ENCODE measurements at places on chromosomes 2 and 18. TPM values are rescaled to one million over a fixed set of nuclear protein-coding genes. Genes with fewer than 3 reads are reported as not detected.
A peak's percentile ranks its signal among the peaks of the same experiment; 100 is the strongest.

The GALNT13 gene
- 0.19 TPM for total RNA-seq

The TMEM247 gene
- not detected for total RNA-seq

The MC4R gene
- not detected for total RNA-seq

The CBLN2 gene
- total RNA-seq: not detected

The CXCR1 gene
- not detected for total RNA-seq

The GAREM1 gene
- total RNA-seq: not detected

The CDH19 gene
- total RNA-seq: not detected

The OSBPL1A gene
- total RNA-seq: 3.1 TPM

The MAP3K19 gene
- not detected for total RNA-seq

The LRRTM4 gene
- not detected for total RNA-seq

The SPP2 gene
- not detected for total RNA-seq

DNA sequence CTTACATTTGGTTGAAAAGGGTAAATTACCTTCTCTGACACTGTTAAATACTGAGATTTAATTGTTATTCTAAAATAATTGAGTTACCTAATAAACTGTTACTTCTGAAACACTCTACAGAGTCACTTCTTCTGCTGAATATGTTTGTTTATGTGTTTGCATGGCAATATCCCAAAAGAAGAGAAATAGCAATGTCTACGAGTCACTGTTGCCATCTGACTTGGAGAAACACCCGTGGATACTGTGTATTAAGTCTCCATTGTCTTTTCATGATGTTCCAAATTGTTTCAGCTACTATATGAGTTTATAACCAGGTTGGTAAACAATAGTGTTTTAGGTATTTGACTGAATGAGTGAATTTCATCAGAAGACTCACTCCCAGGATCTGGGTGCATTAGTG lies 754.2 kb upstream of the ID2 start:
- H3K36me3 ChIP-seq: peaks cover 6% of the 10 kb centered on the region
- no peak overlapping the region for H3K4me3 ChIP-seq
- no peak overlapping the region for H3K27ac ChIP-seq
- H3K4me1 ChIP-seq: peaks cover 16% of the 10 kb centered on the region
- DNase-seq: no peak
- no peaks in the 10 kb centered on the region for H3K27me3 ChIP-seq

- no peaks in the 10 kb centered on the region for H3K36me3 ChIP-seq
- no peak for DNase-seq
- no peaks in the 10 kb centered on the region for H3K27me3 ChIP-seq
- H3K4me3 ChIP-seq: no peak overlapping the region
These were observed 71.8 kb upstream of the HS6ST1 start for GRCh38 chr2:128390256-128390990.

DNA sequence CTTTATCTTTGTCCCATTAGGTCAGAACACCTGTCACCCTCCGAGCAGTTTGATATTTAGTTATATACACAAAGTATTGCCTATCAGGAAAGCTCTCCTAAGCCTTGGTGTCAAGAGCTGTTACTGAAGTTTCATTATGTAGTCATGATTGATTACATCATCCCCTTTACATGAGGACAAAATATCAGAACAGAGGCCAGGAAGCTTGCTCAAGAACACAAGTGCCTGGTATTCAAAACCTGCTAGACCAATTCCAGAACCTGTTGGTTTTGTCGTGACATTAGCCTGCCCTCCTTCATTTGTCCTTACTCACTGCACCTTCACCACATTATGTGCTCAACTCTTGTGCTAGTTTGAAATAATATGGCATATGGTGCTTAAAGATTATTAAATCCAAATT lies 377.1 kb downstream of the CDH19 start:
- DNase-seq: no peak
- H3K27me3 ChIP-seq: no peaks in the 10 kb centered on the region
- H3K36me3 ChIP-seq: no peaks in the 10 kb centered on the region
- no peaks in the 10 kb centered on the region for H3K4me1 ChIP-seq
- no peak overlapping the region for H3K27ac ChIP-seq
- no peak overlapping the region for H3K4me3 ChIP-seq

DNA sequence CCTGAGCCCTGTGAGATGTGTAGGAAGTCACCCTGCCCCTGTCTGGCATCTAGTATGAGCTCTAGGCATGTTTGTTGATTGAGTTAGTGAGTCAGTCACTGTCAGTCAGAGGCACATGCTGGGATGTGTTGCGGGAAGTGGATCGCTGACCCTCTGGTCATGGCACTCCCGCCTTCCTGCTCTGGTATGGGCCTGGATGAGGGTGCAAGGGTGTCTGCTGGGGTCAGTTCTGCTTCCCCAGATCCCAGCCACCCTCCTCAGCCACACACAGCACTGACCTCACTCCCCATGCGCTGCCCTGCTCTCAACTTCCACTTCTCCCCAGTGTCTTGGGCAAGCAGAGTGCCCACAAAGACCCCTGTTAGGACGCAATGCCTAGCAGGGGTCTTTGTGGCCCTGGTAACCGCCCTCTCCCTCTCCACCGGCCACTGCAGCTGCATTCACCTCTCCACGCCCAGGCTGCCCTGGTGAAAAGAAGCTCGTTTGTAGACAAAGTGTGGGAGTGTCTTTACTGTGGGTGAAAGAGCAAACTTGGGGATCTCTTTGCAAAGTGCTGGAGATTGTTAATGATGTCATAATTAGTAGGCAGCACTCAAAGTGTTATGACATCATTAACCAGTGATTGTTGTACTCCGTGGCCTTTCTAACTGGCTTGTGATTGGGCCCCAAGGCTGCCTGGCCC lies 252.1 kb downstream of the LDLRAD4 start:
- no peak overlapping the region for H3K4me3 ChIP-seq
- peak overlapping the region; percentile 39 for H3K27ac ChIP-seq
- H3K36me3 ChIP-seq: peaks cover 54% of the 10 kb centered on the region
- no peaks in the 10 kb centered on the region for H3K27me3 ChIP-seq

- peaks cover 2% of the 10 kb centered on the region for H3K27me3 ChIP-seq
- H3K27ac ChIP-seq: no peak overlapping the region
- no peaks in the 10 kb centered on the region for H3K4me1 ChIP-seq
- no peak for DNase-seq
- no peaks in the 10 kb centered on the region for H3K36me3 ChIP-seq
- H3K4me3 ChIP-seq: no peak overlapping the region
These were observed 97.1 kb upstream of the LTBP1 start for GRCh38 chr2:32849456-32850194.

DNA sequence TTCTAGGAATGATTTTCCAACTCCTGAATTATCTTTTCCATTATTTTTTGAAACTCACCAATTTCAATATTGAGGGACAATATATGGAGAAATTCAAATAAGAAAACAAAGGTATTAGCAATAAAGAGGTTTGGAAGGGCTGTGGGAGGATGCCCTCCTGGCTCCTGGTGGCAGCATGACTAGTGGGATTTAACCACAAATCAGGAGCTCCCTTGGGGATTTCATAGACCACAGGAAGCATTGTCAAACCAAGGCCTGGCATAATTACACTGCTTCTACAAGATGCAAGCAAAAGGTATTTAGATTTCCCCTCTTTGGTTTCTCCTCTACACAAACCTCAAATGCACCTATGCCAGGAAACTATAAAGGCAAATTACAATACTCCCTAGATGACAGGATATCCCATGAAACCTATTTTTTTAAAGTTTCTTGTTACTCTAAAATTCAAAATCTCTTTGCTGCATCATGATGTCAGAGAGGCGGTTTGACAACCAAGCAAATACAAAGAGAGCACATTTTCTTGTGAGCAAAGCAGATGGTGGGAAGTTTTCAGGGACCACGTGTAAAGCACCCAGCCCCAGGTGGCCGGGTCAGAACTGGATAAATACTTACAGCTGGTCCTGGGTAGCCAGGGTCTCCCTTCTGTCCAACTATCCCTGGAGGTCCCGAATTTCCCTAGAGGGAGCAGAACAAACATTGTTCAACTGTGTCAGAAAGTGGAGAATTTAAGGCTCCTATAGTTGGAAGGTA lies 67.9 kb downstream of the COL6A3 start:
- no peak for DNase-seq
- H3K27me3 ChIP-seq: no peaks in the 10 kb centered on the region
- H3K4me3 ChIP-seq: no peak overlapping the region
- no peaks in the 10 kb centered on the region for H3K36me3 ChIP-seq

DNA sequence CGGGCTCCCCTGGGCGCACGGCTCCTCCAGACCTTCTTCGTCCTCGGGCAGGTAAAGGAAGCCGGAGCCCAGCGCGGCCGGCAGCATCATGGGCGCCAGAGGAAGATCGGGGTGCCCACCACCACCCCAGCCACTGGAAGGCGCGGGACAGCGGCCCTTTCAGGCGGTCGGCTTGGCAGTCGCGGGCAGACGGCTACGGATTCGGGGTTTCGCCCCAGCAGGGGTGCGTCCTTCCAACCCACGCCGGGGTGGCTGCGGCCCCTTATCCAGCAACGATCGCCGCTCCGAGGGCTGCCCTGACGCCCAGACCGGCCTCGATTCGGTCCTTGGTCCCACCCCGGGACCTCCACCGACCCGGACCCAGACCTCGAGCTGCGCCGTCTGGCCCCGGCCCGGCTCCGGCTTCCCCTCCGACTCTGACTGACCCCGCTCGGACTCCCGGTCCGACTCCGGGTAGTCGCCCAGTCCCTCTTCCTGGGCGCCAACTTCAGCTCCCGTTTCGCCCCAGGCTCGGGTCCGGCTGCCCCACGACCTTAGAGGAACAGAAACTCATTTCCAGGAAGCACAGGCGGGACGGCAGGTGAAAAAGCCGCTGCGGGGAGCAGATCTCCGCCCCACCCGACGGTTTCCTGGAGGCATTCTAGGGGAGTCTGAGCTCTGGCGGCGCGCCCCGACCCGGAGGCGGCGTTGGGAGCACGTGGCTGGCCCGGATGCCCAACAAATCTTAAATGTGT lies 30.2 kb upstream of the SSB start:
- H3K36me3 ChIP-seq: no peaks in the 10 kb centered on the region
- peak; percentile 78 for DNase-seq
- no peak overlapping the region for H3K27ac ChIP-seq
- H3K27me3 ChIP-seq: peaks cover 17% of the 10 kb centered on the region
- peak overlapping the region; percentile 75 for H3K4me3 ChIP-seq

- H3K36me3 ChIP-seq: peaks cover 3% of the 10 kb centered on the region
- no peak overlapping the region for H3K4me3 ChIP-seq
- peaks cover 9% of the 10 kb centered on the region for H3K27me3 ChIP-seq
- DNase-seq: no peak
These were observed 113.0 kb downstream of the SETBP1 start for GRCh38 chr18:44793685-44794084.

- H3K4me3 ChIP-seq: no peak overlapping the region
- no peaks in the 10 kb centered on the region for H3K4me1 ChIP-seq
- H3K36me3 ChIP-seq: no peaks in the 10 kb centered on the region
- peaks cover 30% of the 10 kb centered on the region for H3K27me3 ChIP-seq
- no peak overlapping the region for H3K27ac ChIP-seq
These were observed 41.0 kb downstream of the SPP2 start for GRCh38 chr2:234091432-234091879.

DNA sequence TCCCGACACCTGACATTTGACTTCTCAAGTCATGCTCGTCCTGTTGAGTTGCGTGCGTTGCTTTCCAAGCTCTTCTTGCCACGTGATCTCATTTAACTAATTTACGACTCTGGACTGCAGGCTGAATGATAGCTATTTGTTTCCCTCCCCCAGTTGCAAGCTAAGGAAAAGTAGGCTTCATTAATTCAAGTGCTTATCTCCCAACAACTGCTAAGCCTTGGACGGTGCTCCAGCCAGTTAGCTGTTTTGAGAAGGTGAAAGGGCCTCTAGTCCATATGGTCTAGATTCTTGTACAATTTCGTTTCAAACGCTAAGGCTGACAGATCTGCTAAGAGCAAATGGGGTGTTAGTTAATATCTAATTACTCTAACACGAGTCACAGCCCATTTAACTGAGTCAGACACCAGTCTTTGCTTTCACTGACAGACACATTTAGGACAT lies 21.1 kb downstream of the GPR45 start:
- peaks cover 3% of the 10 kb centered on the region for H3K4me1 ChIP-seq
- H3K36me3 ChIP-seq: peaks cover 16% of the 10 kb centered on the region
- DNase-seq: no peak
- no peak overlapping the region for H3K27ac ChIP-seq

DNA sequence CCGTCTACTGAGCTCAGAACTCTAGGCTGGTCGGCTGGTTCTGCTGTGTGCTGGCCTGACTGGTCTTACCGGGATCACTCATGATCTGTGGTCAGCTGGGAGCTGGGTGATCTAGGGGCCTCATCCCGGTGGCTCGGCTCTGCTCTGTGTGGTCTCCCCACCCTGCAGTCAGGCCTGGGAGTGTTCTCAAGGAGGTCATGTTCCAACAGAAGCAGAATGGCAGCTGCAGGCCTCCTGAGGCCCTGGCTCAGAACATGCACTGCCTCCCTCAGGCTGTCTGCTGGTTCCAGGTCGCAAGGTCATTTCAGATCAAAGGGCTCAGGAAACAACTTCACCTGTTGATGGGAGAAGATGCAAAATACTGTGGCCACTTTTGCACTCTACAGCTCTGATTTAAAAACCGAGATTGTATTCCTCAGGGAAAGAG lies 81.1 kb upstream of the RFX8 start:
- no peak for DNase-seq
- H3K36me3 ChIP-seq: peaks cover 16% of the 10 kb centered on the region
- no peaks in the 10 kb centered on the region for H3K27me3 ChIP-seq
- peaks cover 23% of the 10 kb centered on the region for H3K4me1 ChIP-seq

DNA sequence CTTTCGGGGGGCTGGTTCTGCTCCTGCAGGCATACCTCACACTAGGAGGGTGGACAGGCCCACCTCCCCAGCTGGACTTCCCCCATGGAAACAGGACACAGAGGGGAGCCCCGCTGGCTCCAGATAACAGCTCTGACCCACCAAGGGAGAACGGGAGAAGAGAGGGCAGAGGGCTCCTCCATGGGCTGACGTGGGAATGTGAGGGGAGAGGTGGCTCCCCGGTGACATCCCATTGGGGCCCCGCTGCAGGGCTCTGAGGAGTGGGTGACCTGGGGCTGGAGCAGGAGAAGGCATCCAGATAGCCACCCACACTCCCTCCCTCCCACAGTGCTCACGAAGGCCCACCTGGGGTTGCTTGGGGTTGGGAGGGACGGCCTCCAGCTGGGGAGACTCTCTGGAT lies 45.9 kb downstream of the FBLN7 start:
- H3K27me3 ChIP-seq: peaks cover 2% of the 10 kb centered on the region
- peaks cover 69% of the 10 kb centered on the region for H3K4me1 ChIP-seq
- H3K27ac ChIP-seq: peak overlapping the region; percentile 93
- H3K4me3 ChIP-seq: peak overlapping the region; percentile 91

- H3K27me3 ChIP-seq: peaks cover 24% of the 10 kb centered on the region
- no peak overlapping the region for H3K27ac ChIP-seq
- no peak for DNase-seq
These were observed 16.0 kb upstream of the MSGN1 start for GRCh38 chr2:17800219-17800618.

GRCh38 chr2:133674433-133675331 lies 106.4 kb upstream of the NCKAP5 start:
- no peaks in the 10 kb centered on the region for H3K4me1 ChIP-seq
- no peak overlapping the region for H3K27ac ChIP-seq
- no peak for DNase-seq
- H3K36me3 ChIP-seq: no peaks in the 10 kb centered on the region

DNA sequence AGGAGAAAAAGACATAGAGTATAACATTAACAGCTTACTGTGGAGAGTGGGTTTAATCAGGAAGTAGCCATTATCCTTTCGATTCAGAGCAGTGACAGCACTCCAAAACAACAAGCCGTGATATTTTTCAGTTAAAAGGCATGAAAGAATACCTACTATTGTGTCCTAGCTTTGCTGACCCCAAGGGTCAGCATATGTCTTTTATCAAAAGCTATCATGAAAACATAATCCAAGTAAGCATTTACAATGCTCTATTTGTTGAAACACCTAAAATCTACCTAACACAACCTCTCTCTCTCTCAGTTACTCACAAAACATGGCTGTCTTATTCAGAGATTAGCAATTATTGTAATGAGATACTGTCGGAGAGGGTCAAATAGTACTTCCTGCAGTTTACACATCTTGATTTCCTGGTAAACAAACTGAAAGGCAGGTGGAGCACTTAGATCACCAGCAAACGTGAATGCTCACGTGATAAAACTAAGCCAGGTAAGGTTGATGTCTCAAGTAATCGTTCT lies 100.0 kb downstream of the BAZ2B start:
- peak overlapping the region; percentile 68 for H3K4me3 ChIP-seq
- no peaks in the 10 kb centered on the region for H3K36me3 ChIP-seq
- peaks cover 2% of the 10 kb centered on the region for H3K4me1 ChIP-seq
- no peaks in the 10 kb centered on the region for H3K27me3 ChIP-seq
